ENCODE measurements at places on chromosomes 1 and 21.

GRCh38 chr21:41350436-41351155, 11.2 kb upstream of the MX2 start:
- H3K4me3 ChIP-seq = no peak overlapping the region
- H3K4me1 ChIP-seq = peaks cover 1% of the 10 kb centered on the region
- DNase-seq = no peak
- no peak overlapping the region for H3K27ac ChIP-seq

DNA sequence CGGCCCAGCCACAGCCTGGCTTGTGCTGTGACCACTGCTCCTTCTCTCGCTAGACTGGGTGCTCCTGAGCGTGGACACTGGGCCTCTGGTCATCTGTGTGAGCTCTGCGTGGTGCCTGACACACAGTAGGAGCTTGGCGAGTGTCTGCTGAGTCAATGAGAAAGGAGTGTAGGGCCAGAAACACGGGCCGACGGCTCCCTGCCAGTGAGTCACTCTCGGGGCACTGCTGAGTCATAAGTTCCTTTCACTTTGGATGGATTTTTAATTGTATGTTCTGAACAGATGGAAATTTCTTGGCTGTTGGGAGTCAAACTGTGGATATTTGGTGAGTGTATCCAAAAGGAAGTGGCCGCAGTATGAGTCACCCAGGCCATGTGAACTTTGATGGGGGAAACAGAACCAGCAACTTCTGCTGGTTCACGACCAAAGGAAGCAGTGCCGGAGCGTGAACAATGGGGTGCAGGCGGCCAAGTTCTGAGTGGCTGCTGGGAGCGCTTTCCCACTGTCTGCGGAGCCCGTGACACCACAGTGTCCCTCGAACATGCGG, 41.0 kb upstream of the COL18A1 start:
- peak; percentile 56 for DNase-seq
- H3K4me1 ChIP-seq = peaks cover 6% of the 10 kb centered on the region
- peak overlapping the region; percentile 4 for H3K4me3 ChIP-seq
- H3K27me3 ChIP-seq = no peaks in the 10 kb centered on the region

- H3K27ac ChIP-seq = no peak overlapping the region
- H3K36me3 ChIP-seq = no peaks in the 10 kb centered on the region
- no peak for DNase-seq
- H3K4me1 ChIP-seq = no peaks in the 10 kb centered on the region
Measured at GRCh38 chr1:96515430-96515829, 206.2 kb upstream of the PTBP2 start.

DNA sequence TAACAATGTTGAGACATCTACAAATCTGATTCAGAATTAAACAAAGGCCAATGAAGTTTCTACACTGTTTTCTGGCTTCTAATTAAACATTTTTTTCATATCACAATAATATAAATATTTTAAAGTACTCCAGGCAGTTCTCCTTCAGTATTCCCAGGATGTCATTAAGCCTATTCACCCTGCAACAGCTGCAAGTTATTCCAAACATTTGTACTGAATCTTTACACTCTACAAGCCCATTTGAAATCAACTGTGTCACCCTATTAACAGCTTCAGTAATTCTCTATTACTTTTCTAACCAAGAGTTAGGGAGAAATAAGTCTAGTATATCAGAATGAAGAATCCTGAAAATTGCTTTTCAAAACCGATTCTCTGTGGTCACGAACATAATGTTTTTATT, 124.6 kb downstream of the OLFML2B start:
- no peaks in the 10 kb centered on the region for H3K4me1 ChIP-seq
- H3K36me3 ChIP-seq = no peaks in the 10 kb centered on the region
- no peak for DNase-seq

GRCh38 chr1:8462371-8462892, 144.5 kb downstream of the SLC45A1 start:
- H3K27ac ChIP-seq = no peak overlapping the region
- peaks cover 18% of the 10 kb centered on the region for H3K36me3 ChIP-seq
- no peaks in the 10 kb centered on the region for H3K27me3 ChIP-seq
- H3K4me1 ChIP-seq = peaks cover 30% of the 10 kb centered on the region

GRCh38 chr1:156608981-156609380, 7.7 kb upstream of the GPATCH4 start:
- no peaks in the 10 kb centered on the region for H3K36me3 ChIP-seq
- H3K27ac ChIP-seq = no peak overlapping the region
- H3K27me3 ChIP-seq = peaks cover 24% of the 10 kb centered on the region
- DNase-seq = peak; percentile 37
- no peak overlapping the region for H3K4me3 ChIP-seq
- H3K4me1 ChIP-seq = peaks cover 8% of the 10 kb centered on the region

- H3K4me3 ChIP-seq = no peak overlapping the region
- peaks cover 15% of the 10 kb centered on the region for H3K27me3 ChIP-seq
- H3K36me3 ChIP-seq = no peaks in the 10 kb centered on the region
Measured at GRCh38 chr1:111961016-111961415, 28.5 kb downstream of the KCND3 start.

- H3K27me3 ChIP-seq = peaks cover 78% of the 10 kb centered on the region
- peaks cover 10% of the 10 kb centered on the region for H3K4me1 ChIP-seq
- no peaks in the 10 kb centered on the region for H3K36me3 ChIP-seq
- H3K27ac ChIP-seq = no peak overlapping the region
Measured at GRCh38 chr1:94236630-94237290, 624 bp downstream of the ARHGAP29 start.

DNA sequence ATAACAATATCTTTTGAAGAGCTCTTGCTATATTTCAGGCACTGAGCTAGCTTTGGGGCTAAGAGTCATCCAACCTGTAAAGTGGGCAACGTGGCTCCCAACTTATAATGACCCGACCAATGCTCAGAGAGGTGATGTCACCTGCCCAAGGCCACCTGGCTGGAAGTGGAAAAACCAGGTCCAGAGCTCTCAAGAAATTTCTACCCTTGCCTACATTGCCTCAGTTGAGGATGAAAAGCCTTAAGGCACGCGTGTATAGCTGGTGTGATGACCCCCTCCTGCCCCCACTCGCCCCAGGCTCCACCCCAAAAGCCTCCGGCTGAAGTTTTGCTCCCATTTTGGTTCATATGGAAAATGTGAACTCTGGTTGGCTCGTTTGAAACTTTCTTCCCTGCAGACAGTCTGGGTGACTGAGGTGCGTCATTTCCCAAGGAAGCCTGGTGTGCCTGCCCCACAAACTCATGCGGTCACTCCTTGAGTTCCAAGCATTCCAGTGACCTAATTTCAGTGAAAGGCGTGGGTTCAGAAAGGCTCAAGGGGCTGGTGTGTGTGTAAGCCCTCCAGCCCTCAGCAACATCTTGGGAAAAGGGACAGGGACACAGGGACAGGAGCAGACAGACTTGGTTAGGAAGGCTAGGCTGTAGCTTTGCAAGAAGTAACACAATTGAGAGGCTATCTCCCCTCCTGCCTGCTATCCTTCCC, 20.5 kb downstream of the HTR1D start:
- H3K27me3 ChIP-seq = peaks cover 5% of the 10 kb centered on the region
- H3K4me1 ChIP-seq = no peaks in the 10 kb centered on the region
- no peak for DNase-seq
- no peak overlapping the region for H3K27ac ChIP-seq

DNA sequence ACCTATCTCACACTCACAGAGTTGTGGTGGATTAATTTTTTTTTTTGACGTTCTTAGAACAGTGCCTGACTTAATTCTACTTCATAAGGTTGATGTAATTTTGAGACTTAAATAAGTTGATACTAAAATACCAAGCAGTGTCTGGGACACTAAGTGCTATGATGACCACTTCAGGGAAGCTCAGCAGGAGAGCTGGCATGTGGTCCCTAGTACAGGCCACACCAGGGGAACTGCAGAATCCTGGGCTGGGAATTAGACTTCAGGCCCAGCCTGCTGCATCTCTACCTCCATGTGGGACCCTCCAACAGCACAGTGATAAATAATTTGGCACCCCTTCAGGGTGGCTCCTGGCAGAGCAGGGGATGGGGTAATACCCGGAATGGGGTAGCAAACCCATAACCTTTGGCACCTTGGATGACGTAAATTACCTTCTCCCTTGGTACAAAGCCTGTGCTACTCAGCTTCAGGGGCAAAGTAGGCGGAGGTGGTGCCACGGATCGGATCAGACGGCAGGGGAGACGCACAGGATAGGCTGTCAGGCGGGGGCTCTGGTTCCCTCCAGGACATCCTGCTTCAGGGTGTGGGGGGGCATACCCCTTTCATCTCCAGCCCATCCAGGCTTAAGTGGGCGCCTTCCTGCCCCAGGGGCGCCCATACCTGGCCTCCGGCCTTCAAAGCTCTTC, 4.8 kb downstream of the MFSD2A start:
- no peak overlapping the region for H3K27ac ChIP-seq
- no peak overlapping the region for H3K4me3 ChIP-seq
- peaks cover 17% of the 10 kb centered on the region for H3K4me1 ChIP-seq
- no peaks in the 10 kb centered on the region for H3K27me3 ChIP-seq
- no peaks in the 10 kb centered on the region for H3K36me3 ChIP-seq

- H3K4me1 ChIP-seq = peaks cover 32% of the 10 kb centered on the region
- H3K27me3 ChIP-seq = no peaks in the 10 kb centered on the region
- peak; percentile 46 for DNase-seq
- peaks cover 43% of the 10 kb centered on the region for H3K36me3 ChIP-seq
Measured at GRCh38 chr1:39845569-39846566, 37.4 kb downstream of the TRIT1 start.

- H3K36me3 ChIP-seq = peaks cover 16% of the 10 kb centered on the region
- no peak for DNase-seq
- H3K27ac ChIP-seq = no peak overlapping the region
- no peak overlapping the region for H3K4me3 ChIP-seq
Measured at GRCh38 chr1:211742272-211742671, 66.9 kb upstream of the NEK2 start.

DNA sequence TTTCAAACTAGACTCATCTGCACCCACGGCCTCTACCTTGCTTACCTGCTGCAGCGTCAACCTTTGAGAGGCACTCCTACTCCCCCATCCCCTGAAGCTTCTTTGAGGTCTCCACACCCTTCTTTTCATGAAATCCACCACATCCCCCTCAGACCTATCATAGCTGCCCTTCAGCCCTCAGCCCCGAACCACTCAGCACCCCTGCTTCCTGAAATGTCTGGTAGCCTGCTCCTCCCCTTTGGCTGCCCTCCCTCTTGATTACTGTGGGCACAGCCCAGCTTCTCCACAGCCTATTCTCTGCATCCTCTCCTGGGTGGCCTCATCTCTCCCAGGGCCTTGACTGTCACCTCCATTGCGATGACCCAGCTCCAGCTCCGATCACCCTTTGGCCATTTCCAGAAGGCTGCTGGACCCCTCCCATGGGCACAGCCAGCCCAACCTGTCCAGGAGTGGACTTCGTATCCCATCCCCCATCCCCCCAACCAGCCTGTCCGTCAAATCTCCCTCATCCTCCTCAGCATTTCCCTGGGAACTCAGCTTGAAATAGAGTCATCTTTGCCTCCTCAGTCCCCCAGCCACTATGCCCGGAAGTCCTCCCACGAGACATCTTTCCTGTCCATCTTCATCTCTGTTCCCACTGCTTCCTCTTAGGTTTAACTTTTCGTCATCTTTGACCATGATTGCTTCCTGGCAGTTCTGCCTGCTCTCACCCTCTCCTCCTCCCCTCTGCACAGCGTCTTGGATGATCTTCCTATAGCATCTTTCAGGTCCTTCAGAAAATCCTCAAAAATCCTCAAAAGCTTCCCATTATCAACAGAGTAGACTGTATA, 6.1 kb upstream of the ADORA1 start:
- H3K4me1 ChIP-seq = peaks cover 4% of the 10 kb centered on the region
- H3K36me3 ChIP-seq = no peaks in the 10 kb centered on the region
- DNase-seq = no peak
- H3K27ac ChIP-seq = no peak overlapping the region
- no peak overlapping the region for H3K4me3 ChIP-seq

- no peak overlapping the region for H3K27ac ChIP-seq
- H3K4me1 ChIP-seq = peaks cover 9% of the 10 kb centered on the region
- H3K4me3 ChIP-seq = no peak overlapping the region
- H3K27me3 ChIP-seq = peaks cover 25% of the 10 kb centered on the region
- DNase-seq = no peak
Measured at GRCh38 chr1:185367218-185367617, 50.2 kb upstream of the IVNS1ABP start.

GRCh38 chr1:214808845-214809460, 206.0 kb downstream of the CENPF start:
- DNase-seq = no peak
- no peaks in the 10 kb centered on the region for H3K36me3 ChIP-seq
- no peaks in the 10 kb centered on the region for H3K27me3 ChIP-seq
- no peak overlapping the region for H3K4me3 ChIP-seq
- H3K4me1 ChIP-seq = no peaks in the 10 kb centered on the region
- no peak overlapping the region for H3K27ac ChIP-seq

DNA sequence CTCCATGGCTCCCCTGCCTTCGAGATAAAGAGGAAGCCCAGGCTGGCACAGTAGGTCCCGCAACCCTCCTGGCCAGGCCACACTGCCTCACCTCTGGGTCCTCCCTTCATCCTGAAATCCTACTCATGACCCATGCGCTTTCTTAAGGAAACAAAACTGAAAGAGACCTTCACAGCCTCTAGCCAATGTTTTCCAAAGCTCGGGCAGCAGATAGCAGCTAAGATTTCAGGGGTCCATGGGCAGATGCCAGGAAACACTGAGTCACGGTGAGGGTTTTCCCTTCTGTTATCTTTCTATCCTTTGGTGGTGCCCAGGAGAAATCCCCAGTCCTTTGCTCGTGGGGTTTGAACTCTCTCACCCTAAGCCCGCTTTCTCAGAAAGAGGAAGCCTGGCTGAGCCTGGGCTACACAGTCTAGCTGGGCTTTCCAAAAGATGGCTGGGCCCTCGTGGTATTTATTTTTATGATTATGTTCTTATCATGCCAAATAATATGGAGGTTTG, 26.6 kb downstream of the TTC39A start:
- H3K36me3 ChIP-seq = no peaks in the 10 kb centered on the region
- peak overlapping the region; percentile 20 for H3K27ac ChIP-seq
- H3K27me3 ChIP-seq = no peaks in the 10 kb centered on the region
- DNase-seq = peak; percentile 45

GRCh38 chr1:115527746-115528145, 114.0 kb upstream of the VANGL1 start:
- H3K27me3 ChIP-seq = no peaks in the 10 kb centered on the region
- DNase-seq = no peak
- no peak overlapping the region for H3K4me3 ChIP-seq
- no peaks in the 10 kb centered on the region for H3K4me1 ChIP-seq
- no peaks in the 10 kb centered on the region for H3K36me3 ChIP-seq
- H3K27ac ChIP-seq = no peak overlapping the region

DNA sequence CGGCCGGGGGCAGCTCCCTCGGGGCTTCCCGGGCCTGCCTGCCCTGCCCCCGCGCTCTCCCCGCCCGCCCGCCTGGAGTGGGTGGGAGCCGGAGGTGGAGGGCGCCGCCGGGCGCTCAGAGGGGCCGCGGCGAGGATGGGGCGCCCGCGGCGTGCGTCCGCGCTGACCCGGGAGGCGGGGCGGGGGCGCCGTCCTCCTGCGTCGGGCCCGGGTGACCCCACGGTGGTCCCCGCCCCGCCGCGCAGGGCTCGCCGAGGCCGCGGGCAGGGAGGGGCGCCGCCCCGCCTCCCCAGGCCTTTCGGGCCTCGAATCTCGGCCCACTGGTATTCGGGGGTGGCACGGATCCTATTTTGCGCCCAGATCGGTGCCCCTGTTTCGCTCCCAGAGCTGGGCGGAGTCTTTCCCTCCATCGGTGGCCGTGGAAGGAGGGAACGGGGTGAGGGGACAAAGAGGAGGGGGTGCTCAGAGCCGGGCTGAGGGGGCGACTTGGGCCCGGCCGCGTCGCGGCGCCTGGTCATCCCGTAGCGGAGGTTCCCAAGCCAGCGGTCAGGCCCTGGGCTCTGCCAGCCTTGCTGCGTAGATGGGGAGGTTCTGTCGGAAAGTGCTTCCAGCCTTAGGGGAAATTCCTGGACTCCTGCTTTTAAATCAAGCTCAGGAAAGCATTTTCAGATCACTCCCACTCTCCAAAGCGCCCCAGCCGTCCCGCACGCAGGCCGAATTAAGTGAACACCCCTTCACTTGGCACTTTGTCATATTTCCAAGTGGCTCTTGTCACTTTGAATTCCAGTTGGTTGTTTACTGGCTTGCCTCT, 545 bp downstream of the PATJ start:
- H3K4me3 ChIP-seq = peak overlapping the region; percentile 58
- H3K4me1 ChIP-seq = peaks cover 21% of the 10 kb centered on the region
- DNase-seq = no peak
- no peak overlapping the region for H3K27ac ChIP-seq
- H3K27me3 ChIP-seq = peaks cover 3% of the 10 kb centered on the region
